ENCODE measurements at places on chromosomes 2 and 18. TPM values are rescaled to one million over a fixed set of nuclear protein-coding genes. Genes with fewer than 3 reads are reported as not detected.
A peak's percentile ranks its signal among the peaks of the same experiment; 100 is the strongest.

The IL18RAP gene
- polyA plus RNA-seq: not detected

DNA sequence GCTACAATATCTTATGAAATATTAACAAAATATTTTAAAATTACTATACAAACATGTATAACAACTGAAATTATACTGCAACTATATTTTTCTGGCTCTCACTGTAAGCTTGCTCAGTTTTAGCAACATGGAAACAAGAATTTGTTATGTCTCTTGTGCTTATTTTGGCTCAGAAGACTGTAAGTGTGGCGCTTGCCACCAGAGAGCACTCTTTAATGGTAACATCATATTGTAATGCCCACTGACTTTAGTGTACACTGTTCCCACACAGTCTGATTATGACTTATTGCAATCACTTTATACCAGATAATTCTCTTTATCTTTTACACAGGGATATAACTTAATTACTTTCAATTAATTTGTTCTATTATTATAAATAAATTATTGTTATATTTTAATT, 1500.6 kb upstream of the TMEFF2 start:
- DNase-seq: peak; percentile 62

The D2HGDH gene
- 5.2 TPM for polyA plus RNA-seq

- no peak for DNase-seq
Observed at GRCh38 chr2:181723731-181724130, 43.4 kb upstream of the NEUROD1 start.

Measured in brain (organoid and tissue), 16 donors.